H54 (cell line): ENCODE measurements at places on chromosomes 4 and X.

DNA sequence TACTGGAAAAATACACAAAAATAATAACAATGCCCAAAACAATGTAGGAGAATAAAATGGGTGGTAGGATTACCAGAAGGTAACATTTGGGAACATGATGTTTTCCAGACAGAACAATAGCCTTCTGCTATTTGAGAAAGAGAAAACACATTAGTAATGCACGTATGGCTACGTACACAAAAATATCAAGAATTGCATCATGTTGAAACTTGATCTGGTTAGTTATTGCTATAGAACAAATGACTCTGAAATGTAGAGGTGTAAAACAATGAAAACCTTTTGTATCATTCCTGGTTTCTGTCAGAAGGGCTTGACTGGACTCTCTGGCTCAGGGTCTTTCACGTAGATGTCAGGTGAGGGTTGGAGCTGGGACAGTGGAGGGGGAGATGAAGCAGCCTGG lies 1040.0 kb downstream of the FAT4 start:
- no peak for DNase-seq

DNA sequence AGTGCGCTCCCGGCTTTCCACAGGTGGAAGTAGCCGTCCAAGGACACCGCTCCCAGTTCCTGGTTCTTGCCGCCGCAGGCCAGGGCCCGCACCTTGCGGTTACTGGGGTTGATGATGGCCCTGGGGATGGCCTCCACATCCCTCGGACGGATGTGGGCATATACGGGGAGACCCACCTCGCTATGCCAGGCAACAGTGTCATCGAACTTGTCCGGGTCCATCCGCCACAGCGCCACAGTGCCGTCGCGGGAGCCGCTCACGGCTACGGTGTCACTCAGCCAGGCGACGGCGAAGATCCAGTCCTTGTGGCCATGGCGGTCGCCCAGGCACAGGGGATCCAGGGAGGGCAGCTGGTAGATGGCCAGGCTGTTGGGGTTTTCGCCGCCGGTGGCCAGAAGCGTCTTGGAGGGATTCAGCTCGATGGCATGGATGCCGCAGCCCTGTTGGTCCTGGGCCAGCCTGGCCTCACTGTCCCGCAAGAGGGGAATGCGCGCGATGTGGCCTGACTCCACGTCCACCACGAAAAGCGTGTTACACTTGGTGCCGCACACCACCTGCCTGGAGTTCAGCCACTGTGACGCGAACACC lies 795 bp downstream of the DCAF12L1 start:
- no peak for DNase-seq

DNA sequence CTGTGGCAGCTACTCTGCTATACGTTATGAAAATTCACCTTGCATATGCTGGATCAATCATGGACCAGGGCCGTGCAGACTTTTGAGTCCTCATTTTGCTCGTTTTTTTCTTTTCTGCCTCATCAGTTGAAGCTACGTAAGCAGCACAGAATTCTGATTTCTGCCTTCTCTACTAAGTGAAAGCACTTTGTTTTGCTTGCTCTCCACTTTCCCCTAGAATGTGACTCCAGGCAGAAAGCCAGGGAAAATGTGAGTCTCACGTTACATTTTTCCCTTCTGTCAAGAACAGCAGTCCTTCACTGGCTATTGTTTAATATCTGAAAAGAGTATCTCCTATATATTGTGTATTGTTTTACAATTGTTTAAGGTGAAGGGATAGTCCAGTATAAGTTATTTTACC lies 1840.1 kb downstream of the PCDH7 start:
- DNase-seq: no peak

- no peak for DNase-seq
Measured at GRCh38 chr4:10861036-10861435, 176.5 kb upstream of the CLNK start.

DNA sequence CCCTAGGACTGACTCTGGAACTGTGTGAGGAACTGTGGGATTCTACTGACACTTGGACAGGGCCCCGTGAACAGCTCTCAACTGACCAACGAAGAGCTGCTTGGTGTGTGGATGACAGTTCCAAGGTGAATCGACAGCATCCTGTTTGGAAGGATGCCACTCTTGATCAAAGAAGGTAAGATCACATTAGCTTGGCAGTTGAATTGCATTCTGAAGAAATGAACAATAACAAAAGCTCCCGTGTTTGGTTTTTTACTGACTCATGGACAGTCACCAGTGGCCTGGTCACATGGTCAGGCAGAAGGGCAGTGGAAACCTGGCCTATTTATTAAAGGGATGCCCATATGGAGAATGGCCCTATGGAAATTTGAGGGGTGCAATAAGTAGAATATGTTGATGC lies 33.1 kb upstream of the GPR34 start:
- no peak for DNase-seq

- DNase-seq: no peak
Measured at GRCh38 chr4:5192271-5192670, 141.0 kb downstream of the STK32B start.

GRCh38 chr4:88743696-88744095 lies 46.1 kb upstream of the NAP1L5 start:
- peak; percentile 5 for DNase-seq

- no peak for DNase-seq
Measured at GRCh38 chr4:105145903-105146275, 787 bp upstream of the TET2 start.

DNA sequence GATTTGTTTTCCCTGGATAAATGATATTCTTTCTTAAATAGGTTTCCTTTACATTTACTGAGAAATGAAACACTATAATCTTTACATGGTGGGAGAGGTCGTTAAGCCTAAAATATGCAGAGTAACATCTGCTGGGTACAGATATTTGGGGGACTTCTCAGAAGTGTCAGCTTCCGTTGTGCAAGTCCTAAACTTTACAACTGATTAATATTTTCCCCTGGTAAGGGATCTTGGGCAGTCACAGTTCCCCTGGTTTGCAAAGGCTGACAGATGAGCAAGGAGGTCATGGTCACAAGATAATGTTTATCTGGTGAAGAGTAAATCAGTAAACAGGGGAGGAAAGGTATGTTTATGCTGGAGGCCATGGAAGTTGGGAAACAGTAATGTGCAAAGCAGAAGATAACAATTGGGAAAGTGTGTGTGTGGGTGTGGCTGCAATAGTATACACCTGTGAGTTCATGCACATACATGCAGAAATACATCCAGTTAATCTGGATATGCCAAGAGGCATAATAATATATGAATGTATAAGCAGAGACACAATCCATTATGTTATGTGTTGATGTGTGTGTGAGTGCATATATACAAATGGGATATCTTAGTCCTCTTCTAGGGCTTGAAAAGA lies 508.2 kb upstream of the FAM241A start:
- no peak for DNase-seq

GRCh38 chr4:63607169-63607872 lies 801.9 kb downstream of the TECRL start:
- no peak for DNase-seq

GRCh38 chr4:6929812-6930464 lies 20.3 kb downstream of the TBC1D14 start:
- DNase-seq: no peak

GRCh38 chrX:17567821-17568220 lies 169.5 kb upstream of the SCML1 start:
- no peak for DNase-seq

DNA sequence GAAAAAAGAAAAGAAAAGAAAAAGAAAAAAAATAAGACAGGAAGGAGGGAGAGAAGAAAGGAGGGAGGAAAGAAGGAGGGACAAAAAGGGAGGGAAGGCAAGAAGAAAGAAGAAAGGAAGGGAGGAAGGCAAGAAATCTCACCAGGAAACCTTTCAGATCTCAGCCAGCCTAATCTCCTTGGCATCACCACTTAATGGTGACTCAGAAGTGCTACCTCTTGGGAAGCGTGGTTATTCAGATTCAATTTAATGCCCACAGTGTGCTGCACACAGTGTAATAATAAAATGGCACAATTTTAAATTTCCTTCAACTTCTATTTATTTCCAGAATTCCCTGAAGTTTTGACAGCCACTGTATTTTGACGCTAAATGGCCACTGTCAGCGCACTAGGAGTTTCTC lies 50.3 kb downstream of the DKK2 start:
- DNase-seq: no peak

GRCh38 chrX:69018416-69019072 lies 146.7 kb downstream of the PJA1 start:
- DNase-seq: no peak

DNA sequence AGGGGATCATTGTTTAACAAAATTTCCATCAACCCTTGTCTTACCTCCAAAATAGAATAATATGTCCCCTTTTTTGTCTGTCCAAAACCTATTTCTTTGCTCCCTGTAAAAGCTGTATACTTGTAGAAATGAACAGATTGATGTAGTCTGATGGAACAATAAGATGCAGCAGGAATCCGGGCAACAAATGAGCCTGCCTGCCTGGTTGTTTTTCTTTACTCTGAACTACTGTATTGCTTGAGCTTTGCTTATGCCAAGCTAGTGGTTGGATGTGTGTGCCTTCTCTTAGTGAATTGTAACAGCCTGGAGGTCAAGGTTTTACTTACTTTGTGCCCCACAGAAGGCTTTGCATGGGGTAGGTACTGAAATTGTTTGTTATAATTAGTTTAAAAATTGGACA lies 116.2 kb upstream of the TLL1 start:
- DNase-seq: no peak

DNA sequence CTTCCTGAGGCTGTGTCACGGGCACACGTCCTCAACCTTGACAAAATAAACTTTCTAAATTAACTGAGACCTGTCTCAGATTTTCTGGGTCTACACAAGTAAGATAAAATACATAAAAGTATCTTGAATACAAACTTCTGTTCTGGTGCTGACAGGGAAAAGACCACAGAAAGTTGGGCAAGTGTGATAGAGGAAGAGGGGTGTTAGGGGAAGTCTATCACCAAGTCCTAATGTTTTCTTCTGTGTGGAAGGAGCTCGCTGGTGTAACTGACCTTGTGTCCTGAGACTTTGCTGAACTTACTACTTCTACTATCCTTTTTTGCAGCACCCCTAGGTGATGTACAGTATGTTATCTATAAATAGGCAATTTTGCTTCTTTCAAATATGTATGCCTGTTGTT lies 97.0 kb upstream of the STIM2 start:
- DNase-seq: no peak

GRCh38 chr4:36004204-36004851 lies 240.0 kb downstream of the ARAP2 start:
- DNase-seq: no peak

DNA sequence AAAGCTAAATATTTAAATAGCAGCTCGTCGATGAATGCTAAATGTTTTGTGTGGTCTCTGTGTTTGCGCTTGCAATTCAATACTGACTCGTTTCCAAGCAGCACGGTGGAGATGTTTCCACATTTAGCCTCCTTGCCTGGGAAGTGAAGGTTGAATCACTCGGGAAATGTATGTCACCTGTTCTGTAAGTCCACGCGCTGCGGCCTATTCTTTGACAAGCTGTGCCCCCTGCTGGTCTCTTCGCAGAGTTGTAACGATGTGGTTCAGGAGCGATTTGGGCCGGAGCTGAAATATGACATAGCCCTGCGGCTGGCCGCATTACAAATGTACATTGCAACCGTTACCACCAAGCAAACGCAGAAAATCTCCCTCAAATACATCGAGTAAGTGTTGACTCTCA lies 89.6 kb upstream of the PRPS2 start:
- DNase-seq: peak; percentile 13

DNA sequence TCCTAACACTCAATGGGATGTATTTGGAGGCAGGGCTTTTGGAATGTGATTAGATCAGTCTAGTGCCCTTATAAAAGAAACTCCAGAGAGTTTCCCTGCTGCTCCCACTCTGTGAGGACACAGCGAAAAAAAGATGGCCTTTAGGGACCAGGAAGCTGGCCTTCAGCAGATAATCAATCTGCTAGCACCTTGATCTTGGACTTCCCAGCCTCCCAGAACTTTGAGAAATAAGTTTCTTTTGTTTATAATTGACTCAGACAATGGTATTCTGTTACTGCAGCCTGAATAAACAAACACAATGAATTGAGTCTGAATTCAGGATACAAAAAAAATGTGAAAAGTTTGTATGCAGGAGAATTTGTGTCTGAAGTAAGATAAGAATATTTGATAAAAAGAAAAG lies 842.1 kb downstream of the FSTL5 start:
- DNase-seq: no peak

DNA sequence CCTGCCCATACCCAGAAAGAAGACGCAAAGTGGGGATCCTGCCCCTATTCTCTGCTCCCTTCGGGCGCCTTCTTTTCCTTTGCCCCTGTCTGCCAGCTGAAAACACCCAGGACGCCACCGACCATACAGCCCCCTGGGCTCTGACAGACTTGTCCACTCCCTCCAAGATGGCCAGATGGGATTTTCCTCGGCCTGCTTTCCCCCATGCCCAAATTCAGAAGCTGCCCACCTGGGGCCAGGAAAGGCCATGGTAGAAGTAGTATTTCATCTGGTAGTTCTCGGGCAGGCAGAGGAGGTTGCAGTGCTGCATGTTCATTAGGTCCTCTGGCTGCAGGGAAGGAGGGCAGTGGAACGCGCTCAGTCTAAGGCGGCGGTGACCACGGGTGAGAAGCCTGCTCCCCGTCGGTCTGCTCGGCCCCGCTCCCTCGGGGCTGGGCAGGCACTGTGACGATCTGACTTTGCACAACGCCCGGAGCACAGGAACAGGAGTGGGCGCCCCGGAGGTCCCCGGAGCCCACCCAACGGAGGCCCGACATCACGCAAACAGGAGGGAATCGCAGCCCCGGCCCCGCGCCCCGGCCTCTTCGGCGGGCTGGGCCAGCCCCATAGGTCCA lies 582 bp downstream of the NAA10 start:
- no peak for DNase-seq

- no peak for DNase-seq
Measured at GRCh38 chr4:7854697-7855370, 84.8 kb downstream of the AFAP1 start.

DNA sequence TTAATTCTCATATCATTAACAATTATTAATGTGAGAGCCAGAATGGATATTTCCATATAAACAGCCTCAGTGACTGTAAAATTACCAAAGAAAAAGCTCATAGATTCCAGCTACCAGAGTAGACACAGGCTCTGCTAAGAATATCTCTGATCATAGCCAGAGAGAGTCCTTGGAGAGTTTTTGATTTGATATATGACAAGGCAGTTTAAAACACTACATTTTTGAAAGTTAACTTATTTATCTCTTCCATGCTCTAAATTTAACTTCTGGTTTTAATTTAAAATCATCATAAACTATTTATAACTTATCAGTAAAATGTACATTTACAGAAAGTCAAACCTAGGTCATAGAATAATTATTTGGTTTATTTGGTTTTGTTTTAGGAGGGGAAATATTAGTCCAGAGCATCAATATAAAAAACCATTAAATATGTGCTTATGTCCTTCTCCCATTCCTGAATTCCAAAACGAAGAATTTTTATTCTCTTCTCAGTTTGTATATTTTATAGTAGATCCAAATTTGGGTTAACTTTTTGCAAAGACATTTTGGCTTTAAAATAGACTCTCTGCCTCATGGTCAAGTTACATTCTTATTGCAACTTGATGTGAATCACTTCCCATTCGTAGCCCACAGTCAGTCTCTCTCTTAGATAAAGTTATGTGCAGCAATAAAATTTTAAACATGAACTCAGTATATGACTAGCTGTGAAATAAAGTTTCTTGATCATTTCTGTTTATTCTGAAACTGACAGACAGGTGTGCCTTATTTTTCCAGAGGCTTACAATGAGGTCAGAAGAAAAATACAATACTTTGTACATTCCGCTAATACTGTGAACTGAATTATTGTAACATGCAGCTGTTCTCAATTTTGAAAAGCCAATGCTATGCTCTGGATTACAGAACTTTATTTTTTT lies 267.1 kb downstream of the PAPSS1 start:
- no peak for DNase-seq
